Parietal lobe (tissue), 2 donors: ENCODE measurements at places on chromosomes 7 and 10. TPM values are rescaled to one million over a fixed set of nuclear protein-coding genes. Genes with fewer than 3 reads are reported as not detected.

Gene TAS2R5
- 13.5 TPM for total RNA-seq

Gene HOXA10
- total RNA-seq = not detected

Gene CUEDC2
- total RNA-seq = 48.2 TPM

Gene PRRT4
- 2.5 TPM for total RNA-seq

Gene CPVL
- 65.7 TPM for total RNA-seq

Gene HDAC9
- total RNA-seq = 195 TPM

Gene KIAA1549
- total RNA-seq = 57.9 TPM

Gene GLUD1
- 162 TPM for total RNA-seq

Gene CAMK1D
- 34.4 TPM for total RNA-seq

Gene PITRM1
- total RNA-seq = 81.4 TPM

Gene LIPM
- total RNA-seq = not detected

Gene GPR26
- total RNA-seq = 2.8 TPM

Gene ITIH5
- 12.2 TPM for total RNA-seq

Gene CALML5
- not detected for total RNA-seq

Gene SLC18A2
- 0.31 TPM for total RNA-seq

Gene SCART1
- total RNA-seq = 2.8 TPM

Gene NUP205
- total RNA-seq = 68.2 TPM

Gene PLXNA4
- 227 TPM for total RNA-seq

Gene CLIP2
- total RNA-seq = 178 TPM

Gene GPR37
- 18.5 TPM for total RNA-seq

Gene SPRN
- 13.1 TPM for total RNA-seq

Gene RPEL1
- total RNA-seq = not detected

Gene IFIT1B
- not detected for total RNA-seq

Gene VENTX
- not detected for total RNA-seq

Gene TRPV5
- total RNA-seq = 0.31 TPM

Gene NME8
- not detected for total RNA-seq
